ENCODE measurements at places on chromosomes 11 and 22.

DNA sequence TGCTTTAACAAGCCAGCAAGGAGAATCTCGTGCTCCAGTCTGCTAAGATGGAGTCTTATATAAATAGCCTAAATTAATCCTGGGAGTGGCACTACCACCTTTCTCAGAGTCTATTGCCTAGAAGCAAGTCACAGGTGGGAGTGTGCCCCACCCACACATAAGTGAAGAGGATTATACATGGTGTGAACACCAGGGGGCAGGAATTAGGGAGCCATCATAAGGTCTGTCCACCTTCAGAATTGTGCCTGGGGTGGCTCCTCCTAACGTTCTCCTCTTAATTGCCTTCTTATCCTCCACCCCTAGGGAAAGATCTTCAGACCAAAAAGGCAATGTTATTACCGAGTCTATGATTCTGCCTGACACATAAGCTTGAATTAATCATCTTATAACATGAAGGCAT, 276.8 kb upstream of the SESN3 start:
- peak; percentile 17 for DNase-seq

- DNase-seq: peak; percentile 45
These were observed 6.9 kb downstream of the MCAT start for GRCh38 chr22:43136255-43136654.

- no peak for DNase-seq
These were observed 5.4 kb downstream of the PCF11 start for GRCh38 chr11:83162377-83162776.

GRCh38 chr22:20271114-20271994, 3.2 kb upstream of the RTN4R start:
- DNase-seq: no peak

DNA sequence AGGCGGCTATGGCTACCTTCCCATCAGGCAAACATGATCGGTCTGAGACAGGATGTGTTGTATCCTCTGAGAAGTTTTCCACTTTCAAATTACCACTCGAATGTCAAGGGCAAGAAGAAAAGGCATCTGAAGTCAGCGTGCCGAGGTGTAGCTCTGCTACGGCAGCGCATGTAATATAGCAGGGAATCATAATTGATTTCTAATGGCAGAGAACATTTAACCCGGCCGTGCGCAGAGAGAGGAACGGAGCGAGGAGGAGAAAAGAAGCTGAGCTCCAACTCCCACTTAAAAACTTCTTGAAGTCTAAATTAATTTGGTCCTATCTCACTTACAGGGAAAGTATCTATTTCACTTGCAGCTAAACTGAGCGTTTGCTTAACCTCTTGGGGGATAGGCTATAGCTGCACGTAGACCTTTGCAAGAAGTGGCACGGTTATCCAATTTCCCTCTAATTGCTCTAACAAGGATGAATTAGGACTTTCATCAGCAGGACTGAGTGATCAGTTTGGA, 137.3 kb upstream of the KIRREL3 start:
- DNase-seq: no peak

DNA sequence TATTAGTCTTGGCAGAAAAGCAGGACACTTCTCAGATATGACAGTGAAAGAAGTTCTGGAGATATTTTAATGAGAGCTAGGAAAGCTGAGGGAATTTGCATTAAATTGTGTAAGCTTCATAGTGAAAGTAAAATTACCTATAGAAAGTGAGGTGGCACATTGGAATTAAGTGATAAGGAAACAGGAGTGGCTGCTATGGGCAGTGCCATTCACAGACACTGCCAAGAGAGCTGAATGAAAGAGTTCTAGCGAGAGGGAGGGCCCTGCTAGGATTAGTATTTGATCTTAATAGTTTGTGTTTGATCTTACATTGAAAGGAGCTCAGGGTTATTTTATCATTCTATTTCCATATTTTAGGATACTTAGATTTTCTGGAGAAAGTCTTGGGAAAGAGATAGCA, 351.9 kb downstream of the DDX10 start:
- no peak for DNase-seq

DNA sequence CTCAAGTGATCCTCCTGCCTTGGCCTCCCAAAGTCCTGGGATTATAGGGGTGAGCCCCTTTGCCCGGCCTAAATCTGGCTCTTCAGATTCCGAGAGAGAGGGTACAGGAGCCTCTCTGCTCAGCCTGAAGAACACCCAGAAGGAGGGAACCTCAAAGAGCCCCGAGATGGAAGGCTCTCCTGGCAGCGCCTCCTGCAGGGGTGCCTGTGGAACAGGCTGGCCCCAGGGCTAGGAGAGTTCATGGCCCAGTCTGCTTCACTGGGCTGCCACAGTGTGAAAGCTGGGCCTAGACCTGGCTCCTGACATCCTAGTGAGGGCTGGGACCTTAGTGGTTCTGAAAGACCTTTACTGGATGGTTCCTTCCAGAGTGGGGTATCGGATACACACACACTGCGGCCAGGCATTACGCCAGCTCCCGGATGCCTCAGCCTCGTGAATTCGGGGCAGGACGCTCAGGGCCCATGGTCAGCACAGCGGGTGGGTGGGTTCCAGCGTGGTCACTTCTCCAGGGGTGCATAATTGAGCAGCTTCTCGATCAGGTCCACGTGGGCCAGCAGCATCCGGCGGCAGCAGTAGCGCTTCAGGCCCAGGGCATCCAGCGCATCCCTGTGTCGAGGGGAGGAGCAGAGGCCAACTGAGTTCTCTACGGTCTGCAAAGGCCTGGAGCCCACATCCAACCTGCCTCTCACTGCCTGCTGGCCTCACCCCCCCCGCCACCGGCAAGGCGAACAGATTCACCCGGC, 2.3 kb downstream of the POLR2L start:
- peak; percentile 49 for DNase-seq

GRCh38 chr11:108569896-108570295, 23.7 kb downstream of the EXPH5 start:
- no peak for DNase-seq

DNA sequence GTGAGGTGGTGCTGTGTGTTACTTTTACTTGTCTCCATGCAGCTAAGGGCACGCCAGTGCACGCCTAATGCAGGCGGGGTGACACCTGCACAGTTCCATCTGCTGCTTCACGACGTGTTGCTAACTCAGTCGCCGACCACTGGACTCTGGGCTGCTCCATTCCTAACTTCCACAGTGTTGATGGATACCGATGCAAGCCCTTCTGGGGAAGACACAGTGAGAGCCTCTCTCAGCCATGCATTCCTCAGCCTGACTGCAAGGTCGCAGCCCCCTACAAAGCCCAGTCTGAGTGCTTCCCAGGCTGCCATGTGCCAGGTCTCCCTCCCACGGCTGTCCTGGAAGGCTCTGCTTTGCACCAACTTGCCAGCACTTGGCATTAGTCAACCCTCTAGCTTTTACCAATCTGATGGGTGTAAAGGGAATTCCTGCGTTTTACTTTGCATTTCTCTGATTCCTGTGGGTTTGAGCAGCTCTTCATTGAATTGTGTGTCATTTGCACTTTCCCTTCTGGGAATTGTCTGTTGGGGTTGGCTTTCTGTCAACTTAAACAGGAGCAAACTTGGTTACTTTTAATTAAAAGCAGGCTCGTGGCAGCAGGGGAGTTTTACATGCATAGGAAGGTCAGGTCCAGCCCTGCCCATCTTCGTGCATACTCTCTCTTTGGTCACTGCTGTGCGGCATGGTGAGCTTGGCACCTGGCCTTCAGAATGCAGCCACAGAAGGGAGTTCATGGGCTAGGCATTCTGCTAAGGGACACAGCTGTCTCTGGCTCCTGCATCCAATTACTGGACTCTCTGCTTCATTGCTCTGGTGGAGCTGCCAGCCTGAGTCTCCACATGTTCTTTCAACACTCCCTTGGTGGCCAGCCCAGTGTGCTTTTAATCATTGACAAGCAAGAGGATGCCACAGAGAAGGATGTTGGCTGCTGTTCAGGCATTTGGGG, 34.6 kb upstream of the SHANK2 start:
- peak; percentile 38 for DNase-seq

GRCh38 chr22:37662039-37662438, 3.5 kb downstream of the PDXP start:
- no peak for DNase-seq

- DNase-seq: no peak
These were observed 14.6 kb upstream of the P2RY6 start for GRCh38 chr11:73257342-73258103.

DNA sequence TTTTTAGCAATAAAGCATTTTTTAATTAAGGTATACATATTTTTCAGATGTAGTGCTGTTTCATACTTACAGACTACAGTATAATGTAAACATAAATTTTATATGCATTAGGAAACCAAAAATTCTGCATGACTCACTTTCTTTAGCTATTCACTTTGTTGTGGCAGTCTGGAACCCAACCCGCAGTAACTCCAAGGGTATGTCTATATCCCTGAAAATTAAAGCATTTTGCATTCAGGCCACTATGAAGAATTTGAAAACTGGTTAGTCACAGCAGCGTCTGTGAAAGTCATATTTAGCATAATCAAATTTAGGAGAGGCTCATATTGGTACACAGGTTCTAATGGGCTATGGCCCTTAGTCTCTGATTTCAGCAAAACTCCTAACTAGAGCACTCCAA, 46.8 kb downstream of the BBOX1 start:
- no peak for DNase-seq

DNA sequence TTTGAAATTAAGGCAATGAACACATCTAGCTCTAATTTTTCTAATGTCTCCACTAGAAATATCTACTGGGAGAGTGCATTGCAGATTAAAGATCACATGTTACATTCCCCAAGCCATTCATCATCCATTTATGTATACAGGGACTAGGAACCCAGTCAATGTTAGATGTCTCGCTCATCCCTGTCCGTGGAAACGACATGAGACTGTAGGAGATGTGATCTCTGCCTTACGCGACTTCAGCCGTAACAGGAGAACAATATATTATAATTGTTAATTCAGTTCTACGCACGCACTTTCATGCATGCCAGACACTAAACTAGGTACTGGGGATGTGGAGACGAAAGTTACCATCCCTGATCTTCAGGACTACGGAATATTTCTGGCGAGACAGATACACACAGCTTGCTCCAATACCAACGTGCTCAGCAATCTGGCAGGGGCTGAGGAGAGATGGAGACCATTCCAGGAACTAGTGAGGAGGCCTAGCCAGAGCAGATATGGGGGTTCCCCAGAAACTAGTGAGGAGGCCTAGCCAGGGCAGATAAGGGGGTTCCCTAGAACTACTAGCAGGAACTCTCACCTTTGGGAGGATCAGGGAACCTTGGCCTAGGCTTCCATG, 706 bp downstream of the DCPS start:
- DNase-seq: peak; percentile 77

DNA sequence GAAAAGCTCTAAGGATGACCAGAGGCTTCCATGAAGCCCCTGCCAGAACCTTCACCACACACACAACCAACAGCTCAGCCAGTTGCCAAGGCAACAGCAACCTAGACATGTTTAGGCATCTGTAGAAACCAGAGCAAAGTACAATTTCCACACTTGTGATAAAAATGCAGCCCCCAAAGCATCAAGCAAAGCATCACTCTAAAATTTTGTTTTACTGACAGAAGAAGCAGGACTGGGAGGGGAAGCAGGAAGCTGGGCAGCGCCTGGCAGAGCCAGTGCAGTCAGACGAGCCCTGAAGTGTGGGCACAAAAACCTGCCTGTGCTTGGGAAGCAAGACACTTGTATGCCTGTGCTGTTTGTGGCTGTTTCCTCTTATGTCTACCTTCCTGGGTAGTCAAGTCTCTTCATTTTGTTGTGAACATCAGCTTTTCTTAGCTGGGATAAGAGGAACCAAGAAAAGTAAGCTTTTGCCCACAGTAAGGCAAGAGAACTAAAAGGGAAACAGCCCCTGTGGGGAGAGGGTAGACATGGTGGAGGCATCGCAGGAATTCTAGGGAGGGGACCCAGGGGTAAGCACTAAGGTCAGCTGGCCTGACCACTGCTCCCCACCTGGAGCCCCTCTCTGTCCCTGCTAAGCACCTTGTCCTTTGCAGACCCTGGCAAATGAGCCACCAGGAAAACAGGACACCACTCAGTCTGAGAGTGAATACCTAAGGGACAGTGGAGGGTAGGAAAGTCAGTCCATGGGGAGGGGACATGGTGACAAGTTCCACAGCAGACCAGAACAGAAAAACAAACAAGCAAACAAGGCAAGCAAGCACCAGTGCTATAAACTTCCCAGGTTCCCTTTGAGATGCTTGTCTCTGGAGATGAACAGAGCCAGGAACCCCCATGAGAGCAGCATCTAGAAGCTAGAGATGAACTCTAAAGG, 13.4 kb downstream of the PACSIN2 start:
- no peak for DNase-seq

GRCh38 chr22:46038516-46039430, 61.8 kb upstream of the WNT7B start:
- DNase-seq: no peak

DNA sequence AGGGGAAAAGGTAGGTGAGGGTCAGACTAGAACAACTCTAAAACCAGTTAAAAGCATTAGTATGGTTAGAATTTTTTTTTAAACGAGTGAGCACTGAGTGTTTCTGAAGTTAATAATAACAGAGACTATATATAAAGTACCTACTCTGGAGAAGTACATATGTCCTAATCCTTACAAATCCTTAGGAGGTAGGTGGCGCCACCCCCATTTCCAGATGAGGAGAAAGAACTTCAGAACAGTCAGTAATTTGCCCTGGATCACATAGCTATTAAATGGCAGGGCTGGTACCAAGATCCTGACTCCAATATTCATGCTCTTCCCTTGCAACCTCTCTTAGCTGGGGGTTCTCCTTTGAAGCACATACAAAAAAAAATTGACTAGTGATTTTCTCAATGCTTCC, 80.5 kb downstream of the CLPB start:
- peak; percentile 82 for DNase-seq

DNA sequence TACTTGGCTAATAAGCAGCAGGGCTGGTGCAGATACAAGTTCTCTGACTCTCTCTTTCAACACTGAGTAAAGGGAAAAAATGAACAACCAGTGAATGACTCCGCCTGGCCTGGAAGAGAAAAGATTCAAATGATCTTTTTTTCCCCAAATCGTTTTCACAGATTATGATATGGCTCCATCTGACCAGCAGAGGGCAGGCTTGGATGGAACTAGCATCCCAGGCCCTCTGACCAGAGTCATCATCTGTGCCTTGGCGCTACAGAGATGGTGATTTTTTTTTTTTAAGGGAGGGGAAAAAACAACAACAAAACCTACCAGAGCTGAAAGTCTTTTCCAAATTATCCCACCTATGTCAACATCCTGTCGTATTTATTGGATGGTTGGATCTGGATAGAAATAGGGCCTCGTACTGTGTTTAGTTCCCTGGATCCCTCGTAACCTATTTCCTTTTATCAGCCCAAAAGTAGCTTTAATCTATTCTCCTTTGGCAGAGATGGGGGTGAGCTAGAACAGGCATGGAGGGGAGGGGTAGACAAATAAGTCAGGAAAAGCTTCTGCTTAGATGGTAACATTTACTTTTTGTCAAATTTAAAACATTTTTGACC, 69.7 kb downstream of the PRSS23 start:
- peak; percentile 83 for DNase-seq

- DNase-seq: peak; percentile 58
These were observed 3.7 kb upstream of the MS4A2 start for GRCh38 chr11:60084631-60085273.

GRCh38 chr11:86941077-86941870, 13.9 kb downstream of the FZD4 start:
- no peak for DNase-seq

Measured in DMS53 (cell line).